Dermis blood vessel endothelial cell (primary cell): ENCODE measurements at places on chromosomes 1 and 21.

DNA sequence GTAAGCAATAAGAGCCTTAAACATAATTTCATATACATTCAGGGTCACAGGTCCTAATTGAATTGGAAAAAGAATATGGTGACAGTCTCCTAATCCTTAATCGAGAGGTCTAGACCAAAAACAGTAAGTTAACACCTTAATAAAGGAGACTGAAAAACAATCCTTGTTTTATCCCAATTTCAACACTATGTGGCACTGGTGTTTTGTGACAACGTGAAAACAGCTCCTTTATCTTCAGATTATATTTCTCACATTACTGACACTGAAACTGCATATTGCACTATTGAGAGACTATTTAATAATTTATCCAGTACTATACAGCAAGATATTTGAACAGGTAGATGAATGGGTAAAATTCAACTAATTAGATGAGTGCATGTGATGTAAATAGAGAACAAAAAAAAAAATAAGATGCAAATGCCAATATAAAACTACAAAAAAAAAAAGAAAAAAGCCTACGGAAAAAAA lies 34.1 kb downstream of the TP53BP2 start:
- DNase-seq, result peak; percentile 71

GRCh38 chr21:39125752-39126485 lies 57.3 kb downstream of the PSMG1 start:
- DNase-seq, result peak; percentile 86

DNA sequence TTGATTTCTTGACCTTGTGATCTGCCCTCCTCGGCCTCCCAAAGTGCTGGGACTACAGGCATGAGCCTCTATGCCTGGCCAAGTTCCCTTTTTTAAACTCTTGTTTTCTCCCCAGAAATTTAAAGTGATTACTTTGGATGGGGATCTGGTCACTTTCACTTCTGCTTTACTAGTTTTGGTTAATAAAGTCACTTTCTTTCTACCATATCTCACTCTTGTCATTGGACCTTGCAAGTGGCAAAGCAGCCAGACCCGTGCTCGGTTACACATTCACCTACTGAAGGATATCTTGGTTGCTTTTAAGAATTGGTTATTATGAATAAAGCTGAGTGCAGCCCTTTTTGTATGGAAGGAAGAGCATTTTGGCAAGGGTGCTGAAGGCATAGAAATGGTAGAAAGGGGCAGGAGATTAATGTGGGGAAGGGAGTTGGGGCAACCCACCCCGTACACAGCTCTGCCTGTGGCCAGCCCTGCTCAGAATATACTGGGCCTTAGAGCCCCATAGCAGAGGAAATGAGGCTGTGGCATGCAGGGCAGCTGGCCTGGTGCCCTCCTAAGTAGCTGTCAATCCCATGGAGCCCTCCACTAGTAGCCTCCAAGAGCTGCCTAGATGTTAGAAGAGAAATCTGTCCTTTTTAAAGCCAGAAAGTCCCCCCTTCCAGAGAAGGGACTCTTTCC lies 40.7 kb downstream of the CD2 start:
- DNase-seq, result no peak

DNA sequence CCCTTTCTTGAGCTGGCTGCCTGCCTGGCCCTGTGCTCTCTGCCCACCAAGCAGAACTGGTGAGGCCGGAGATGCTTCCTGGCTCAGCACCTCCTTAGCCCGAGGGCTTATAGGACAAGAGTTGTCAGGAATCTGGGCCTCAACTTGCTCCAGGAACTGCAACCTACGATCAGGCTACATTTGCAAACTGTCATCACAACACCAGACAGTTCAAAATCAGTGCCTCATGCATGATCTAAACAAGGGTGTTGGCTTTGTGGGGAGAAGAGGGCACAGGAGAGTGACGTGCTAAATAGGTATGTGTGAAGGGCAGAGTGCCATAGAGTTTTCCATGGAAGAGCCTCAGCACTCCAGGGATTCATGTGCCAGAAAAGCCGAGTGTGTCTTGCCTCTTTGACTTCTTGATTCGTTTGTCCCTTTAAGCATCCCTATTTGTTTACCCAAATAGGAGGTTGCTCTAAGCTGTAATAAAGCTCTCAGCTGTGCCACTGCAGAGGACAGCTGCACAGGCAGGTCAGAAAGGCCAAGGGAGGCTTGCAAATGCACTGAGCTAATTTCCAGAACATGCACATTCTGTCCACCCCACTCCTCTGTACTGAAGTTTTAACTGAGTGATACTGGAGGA lies 30.2 kb upstream of the NEK2 start:
- no peak for DNase-seq

DNA sequence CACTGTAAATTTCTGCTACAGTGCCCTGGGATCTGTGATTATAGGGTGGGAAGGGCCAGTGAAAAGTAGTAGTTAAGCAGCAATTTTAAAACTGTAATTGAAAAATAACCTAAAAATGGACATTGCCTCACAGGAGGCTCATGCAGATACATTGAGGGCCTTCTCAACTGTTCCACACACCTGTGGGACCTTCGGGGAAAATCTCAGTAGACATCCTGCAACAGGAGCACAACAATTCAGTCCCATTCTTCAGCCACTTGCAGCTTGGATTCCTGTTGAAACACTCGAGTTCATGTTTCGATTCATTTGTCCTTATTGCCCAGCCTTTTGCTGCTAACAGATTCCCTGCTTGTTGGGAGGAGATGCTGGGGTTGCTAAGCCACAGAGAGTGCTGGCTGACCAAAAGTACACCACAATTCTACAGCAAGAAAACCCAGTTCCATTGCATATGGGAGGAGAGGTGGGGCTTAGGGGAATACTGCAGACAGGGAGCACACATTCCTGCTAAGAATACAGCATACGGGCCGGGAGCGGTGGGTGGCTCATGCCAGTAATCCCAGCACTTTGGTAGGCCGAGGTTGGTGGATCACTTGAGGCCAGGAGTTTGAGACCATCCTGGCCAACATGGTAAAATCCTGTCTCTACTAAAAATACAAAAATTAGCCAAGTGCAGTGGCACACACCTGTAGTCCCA lies 4.5 kb downstream of the TMCC2 start:
- no peak for DNase-seq

DNA sequence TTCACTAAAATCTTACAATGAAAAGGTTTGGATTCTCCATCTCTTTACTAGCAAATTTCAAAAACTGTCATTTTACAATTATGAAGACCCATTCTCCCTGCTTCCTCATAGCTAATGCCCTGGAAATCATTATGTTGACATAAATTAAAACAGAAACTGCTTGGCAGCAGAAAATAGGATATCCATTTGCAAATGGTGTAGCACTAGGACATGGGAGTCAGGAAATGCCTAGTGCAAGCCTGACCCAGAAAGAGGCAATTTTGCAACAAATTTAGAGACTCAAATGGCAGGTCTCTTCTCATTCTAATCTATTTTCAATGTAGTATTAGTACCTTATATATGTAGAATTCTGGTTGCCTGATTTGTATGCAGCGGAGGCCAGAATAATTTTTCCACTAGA lies 2.2 kb downstream of the GBP5 start:
- DNase-seq, result no peak

GRCh38 chr1:115640384-115640783 lies 1.4 kb upstream of the VANGL1 start:
- no peak for DNase-seq

GRCh38 chr1:184019506-184019905 lies 18.0 kb downstream of the COLGALT2 start:
- no peak for DNase-seq

DNA sequence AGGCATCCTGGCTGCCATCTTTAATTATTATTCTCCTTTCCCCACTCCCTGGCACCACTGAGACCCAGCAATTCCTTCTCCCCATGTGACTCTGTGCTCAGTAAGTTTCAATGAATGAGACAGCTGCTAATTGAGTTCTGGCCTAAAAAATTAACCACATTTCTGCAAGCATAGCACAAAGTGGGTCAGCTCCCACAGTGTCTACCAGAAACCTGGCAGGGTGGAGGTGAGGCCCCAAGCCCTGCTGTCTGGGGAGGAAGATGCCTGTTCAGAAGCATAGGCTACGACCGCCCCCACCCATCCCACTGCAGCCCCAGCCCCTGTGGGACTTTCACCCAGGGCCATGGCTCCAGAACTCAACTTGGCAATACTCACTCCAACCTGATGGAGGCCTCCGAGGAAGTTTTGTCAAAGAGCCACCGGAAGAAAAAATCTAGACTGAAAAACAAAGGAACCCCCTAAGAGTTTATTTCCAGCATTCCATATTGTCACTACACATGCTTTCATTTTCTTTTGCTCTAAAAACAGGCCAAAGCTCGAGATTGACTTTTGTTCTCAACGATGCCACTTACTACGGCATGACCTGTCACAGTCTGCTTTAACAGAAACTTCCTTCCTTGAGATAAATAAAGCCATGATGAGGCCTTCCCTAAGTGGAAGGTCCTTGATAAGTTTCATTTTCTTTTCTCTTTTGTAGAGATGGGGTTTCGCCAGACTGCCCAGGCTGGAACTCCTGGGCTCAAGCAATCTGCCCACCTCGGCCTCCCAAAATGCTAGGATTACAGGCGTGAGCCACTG lies 26.5 kb downstream of the TMEM63A start:
- DNase-seq, result no peak

DNA sequence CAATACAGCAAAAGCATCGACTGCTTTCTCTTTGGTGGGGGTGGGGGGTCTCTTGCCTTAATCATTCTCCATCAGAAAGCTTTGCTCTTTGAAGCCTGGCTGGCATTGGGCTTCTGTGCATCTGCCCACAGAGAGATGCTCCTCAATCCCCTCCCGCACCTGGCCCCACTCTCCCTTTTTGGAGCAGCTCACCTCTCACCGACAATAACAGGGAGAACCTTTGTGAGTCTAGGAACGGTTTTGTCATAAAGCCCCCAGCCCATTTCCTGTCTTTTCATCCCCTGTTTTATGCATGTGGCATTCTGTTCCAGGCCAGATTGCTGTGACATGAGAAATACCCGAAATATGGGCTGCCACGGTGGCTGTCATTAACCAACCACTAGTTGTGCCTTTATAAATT lies 469.0 kb upstream of the VAMP3 start:
- DNase-seq, result no peak

DNA sequence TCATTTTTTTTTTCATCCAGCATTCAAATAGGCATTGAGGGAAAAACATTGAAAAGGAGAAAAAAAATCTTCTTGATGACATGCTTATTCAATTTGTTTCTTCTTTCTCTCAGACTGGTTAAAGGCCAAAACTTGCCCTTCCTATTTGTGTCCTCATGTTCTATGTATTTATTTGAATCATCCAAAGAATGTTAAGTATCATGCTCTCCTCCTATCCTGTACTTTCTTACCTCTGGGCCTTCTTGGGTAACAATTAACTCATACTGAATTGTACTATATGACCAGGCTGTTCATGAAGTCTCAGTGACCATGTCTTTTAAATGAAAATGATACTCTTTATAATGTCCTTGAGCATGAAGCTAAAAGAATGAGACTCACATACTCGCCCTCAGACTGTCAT lies 36.5 kb upstream of the DENND1B start:
- DNase-seq, result no peak

DNA sequence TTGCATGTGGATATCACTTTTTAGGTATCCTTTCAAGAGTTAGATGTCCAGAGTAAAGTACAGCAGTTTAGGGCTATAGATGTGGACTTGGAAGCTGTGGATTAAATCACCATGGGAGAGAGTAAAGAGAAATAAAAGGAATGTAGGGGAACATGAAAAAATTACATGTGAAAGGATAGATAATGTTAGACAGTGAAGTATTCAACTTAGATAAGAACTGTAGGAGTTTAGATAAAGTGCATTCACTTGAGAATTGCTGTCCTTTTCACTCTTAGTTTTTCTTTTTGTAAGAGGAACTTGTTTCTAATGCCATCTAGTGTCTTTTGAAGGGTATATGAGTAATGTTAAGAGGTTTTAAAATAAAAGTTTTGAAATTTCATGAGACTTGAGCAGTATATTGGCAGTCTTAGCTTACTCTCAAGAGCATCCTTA lies 40.1 kb downstream of the MAST2 start:
- DNase-seq, result peak; percentile 41

GRCh38 chr1:53001128-53001527 lies 60.9 kb upstream of the PODN start:
- no peak for DNase-seq

DNA sequence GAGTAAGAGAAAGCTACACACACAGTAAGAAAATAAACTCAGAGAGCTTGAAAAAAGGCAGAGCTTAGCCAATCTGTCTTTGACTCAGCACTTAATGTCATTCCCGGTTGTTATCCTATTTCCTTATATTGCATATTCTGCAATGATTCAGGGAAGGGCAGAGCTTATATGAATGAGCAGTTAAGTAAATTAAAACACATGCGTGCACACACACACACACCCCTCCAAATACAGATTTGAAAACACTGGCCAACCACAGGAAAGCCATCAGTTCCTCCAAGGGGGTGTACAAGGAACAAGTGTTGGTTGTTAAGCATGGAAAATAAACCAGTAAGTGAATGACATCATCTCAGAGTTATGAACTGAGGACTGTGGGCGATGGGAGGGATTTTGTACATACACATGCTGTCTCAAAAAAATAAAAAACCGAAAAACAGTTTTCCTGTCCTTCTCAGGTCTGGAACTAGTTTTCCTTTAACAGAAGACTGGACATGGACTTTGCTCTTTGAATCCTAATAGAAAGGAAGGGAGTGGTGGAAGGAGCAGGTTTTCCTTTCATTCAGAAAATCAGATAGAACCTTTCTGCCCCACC lies 1.0 kb downstream of the IQGAP3 start:
- peak; percentile 90 for DNase-seq

DNA sequence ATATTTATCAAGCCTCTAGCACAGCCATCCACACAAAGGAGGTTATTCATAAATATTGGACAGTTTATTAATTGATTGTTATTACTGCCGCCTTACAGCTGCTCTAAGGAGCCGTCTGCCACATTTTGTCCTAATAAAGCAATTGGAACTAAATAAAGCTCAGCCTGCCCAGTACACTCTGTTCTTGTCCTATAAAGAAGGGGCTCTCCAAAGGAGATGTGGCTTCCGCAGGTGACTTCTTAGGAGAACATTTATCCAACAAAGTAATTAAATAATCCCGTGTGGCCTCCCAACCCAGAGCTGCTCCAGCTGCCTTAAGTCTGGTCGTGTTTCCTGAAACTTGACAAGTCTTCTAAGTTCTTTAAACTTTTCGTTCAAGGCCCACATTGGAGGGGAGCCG lies 497.7 kb downstream of the NPHP4 start:
- no peak for DNase-seq

GRCh38 chr1:10714337-10715114 lies 81.9 kb downstream of the CASZ1 start:
- DNase-seq, result no peak

GRCh38 chr1:224851210-224851847 lies 78.1 kb upstream of the DNAH14 start:
- DNase-seq, result peak; percentile 77

GRCh38 chr1:226698659-226699058 lies 40.4 kb downstream of the ITPKB start:
- no peak for DNase-seq

- peak; percentile 75 for DNase-seq
Measured at GRCh38 chr1:227299241-227299627, 19.1 kb downstream of the CDC42BPA start.

GRCh38 chr1:84103197-84103992 lies 40.7 kb upstream of the PRKACB start:
- DNase-seq, result peak; percentile 80
